Sigmoid colon (tissue), 7 donors: ENCODE measurements at places on chromosomes 3 and 15.

DNA sequence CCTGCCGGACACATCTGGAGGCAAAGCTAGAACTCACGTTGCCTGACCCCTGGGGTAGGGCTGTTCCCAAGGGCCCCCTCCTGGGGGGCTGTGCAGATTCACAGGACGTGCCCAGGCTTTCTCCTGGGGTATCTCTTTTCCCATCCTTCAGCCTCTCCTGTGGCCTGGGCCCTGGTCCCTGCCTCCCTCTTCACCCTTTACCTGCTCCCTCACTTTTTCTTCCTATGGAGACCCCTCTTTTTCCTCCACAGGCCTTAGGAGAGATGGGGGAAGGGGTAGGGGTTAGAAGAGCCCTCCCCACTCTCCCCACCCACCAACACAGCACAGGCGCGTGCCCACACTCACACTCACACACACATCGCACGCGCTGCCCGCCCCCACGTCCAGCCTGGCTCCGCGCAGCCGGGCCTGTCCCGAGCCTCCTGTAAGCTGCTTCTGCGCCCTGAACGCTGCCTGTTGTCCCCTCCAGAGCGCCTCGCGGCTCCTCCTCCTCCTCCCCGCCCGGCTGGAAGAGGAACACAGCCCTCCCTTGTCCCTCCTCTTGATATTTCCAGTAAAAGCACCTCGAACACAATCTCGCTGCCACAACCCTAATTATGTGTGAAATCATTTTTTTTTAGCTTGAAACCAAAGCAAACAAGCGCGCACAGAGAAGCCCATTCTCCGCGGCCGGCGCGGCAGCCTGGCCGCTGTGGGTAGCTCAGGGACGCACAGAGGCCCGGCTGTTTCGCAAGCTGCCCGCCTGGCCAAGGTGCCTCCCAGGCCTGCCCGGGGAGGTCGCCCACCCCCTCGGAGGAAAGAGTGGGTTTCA is 33.9 kb upstream of the ACAN start:
- DNase-seq: no peak
- peaks cover 5% of the 10 kb centered on the region for H3K27me3 ChIP-seq
- no peak overlapping the region for H3K27ac ChIP-seq
- H3K4me3 ChIP-seq: no peak overlapping the region
- H3K36me3 ChIP-seq: no peaks in the 10 kb centered on the region
- H3K4me1 ChIP-seq: no peaks in the 10 kb centered on the region

DNA sequence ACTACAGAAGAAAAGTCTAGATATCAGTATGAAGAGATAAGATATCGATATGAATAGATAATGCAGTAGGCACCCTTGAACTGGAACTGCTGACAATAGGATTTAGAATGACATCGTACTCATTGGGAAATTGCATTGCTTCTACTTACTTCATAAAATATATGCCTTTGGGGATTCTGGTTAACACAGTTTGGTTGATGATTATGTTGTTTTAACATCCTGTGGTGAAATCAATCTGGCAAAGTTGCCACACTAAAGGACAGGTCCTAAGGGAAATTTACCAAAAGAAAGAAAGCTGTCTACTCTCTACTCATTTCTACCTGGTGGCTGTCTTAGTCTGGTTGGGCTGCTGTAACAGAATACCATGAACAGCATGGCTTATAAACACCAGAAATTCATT is 417.4 kb upstream of the DPH6 start:
- no peak overlapping the region for H3K4me3 ChIP-seq
- no peaks in the 10 kb centered on the region for H3K36me3 ChIP-seq
- no peaks in the 10 kb centered on the region for H3K27me3 ChIP-seq
- no peaks in the 10 kb centered on the region for H3K4me1 ChIP-seq
- no peak overlapping the region for H3K27ac ChIP-seq

GRCh38 chr3:125386811-125387210 is 11.7 kb upstream of the ZNF148 start:
- H3K4me3 ChIP-seq: no peak overlapping the region
- H3K27me3 ChIP-seq: no peaks in the 10 kb centered on the region
- no peaks in the 10 kb centered on the region for H3K36me3 ChIP-seq
- H3K4me1 ChIP-seq: no peaks in the 10 kb centered on the region

GRCh38 chr15:76168237-76168984 is 108.6 kb downstream of the TMEM266 start:
- no peaks in the 10 kb centered on the region for H3K4me1 ChIP-seq
- no peak overlapping the region for H3K4me3 ChIP-seq
- no peaks in the 10 kb centered on the region for H3K36me3 ChIP-seq
- no peak for DNase-seq
- H3K27me3 ChIP-seq: no peaks in the 10 kb centered on the region

- H3K27ac ChIP-seq: peak overlapping the region; percentile 97
- peak overlapping the region; percentile 83 for H3K4me3 ChIP-seq
- peaks cover 24% of the 10 kb centered on the region for H3K4me1 ChIP-seq
- no peak for DNase-seq
- H3K27me3 ChIP-seq: no peaks in the 10 kb centered on the region
Measured at GRCh38 chr15:37108381-37109167, 8.2 kb upstream of the MEIS2 start.

DNA sequence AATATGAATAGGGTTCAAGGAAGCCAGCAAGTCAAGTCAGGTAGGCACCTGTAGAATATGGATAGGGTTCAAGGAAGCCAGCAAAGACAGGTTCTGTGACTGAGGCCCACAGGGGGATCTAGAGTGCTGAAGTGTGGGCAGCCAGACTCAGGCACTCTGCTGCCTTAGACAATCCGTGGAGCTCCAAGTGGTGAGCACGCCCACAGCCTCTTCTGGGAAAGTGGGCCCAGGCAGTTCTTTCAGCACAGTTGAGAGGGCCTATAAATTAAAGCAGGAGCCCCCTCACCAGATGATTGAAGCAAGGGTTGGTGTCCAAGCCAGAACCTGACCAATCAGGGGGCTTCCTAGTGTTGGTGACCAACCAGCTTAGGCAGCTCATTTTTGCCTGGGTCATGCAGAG is 51.0 kb downstream of the ANP32A start:
- DNase-seq: no peak
- no peaks in the 10 kb centered on the region for H3K36me3 ChIP-seq
- peaks cover 3% of the 10 kb centered on the region for H3K4me1 ChIP-seq
- H3K27ac ChIP-seq: no peak overlapping the region

DNA sequence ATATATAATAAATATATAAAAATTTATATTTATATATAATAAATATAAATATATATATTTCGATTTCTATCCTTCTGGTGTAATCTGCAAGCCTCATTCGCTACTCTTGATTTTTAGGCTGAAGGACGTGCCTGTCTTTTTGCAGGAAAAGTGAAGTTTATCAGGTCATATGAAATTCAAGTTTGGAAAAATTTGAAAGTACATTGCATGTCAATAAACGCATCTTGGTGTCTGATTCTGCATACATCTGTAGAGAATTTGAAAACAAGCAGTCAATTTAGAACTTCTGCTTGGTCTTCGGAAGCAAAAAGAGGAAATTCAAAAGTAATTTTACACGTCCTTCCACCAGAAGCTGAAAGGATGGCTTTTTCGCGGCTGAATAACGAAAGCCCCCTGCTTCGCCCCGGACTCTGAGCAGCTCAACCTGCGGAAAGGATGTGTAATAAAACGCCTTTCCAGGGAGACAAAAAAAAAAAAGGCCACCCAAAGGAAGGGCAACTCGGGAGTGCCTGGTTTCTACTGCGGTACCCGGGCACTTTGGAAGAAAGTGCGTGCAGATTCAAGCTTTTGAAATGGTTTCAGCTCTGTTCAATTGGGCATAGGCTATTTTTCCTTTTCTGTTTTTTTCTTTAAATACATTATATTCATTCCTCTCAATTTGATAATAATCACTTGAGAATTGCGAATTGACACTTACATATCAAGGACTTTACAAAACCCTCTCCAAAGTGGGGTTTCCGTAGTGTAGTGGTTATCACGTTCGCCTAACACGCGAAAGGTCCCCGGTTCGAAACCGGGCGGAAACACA is 1.5 kb upstream of the MYNN start:
- H3K27me3 ChIP-seq: no peaks in the 10 kb centered on the region
- peak overlapping the region; percentile 99 for H3K27ac ChIP-seq

GRCh38 chr3:195201295-195201694 is 69.7 kb downstream of the XXYLT1 start:
- H3K36me3 ChIP-seq: no peaks in the 10 kb centered on the region
- H3K4me1 ChIP-seq: peaks cover 24% of the 10 kb centered on the region
- no peak overlapping the region for H3K4me3 ChIP-seq
- DNase-seq: no peak

GRCh38 chr15:60993008-60993407 is 236.1 kb downstream of the RORA start:
- no peaks in the 10 kb centered on the region for H3K36me3 ChIP-seq
- H3K27me3 ChIP-seq: no peaks in the 10 kb centered on the region
- no peak overlapping the region for H3K4me3 ChIP-seq
- no peak overlapping the region for H3K27ac ChIP-seq

DNA sequence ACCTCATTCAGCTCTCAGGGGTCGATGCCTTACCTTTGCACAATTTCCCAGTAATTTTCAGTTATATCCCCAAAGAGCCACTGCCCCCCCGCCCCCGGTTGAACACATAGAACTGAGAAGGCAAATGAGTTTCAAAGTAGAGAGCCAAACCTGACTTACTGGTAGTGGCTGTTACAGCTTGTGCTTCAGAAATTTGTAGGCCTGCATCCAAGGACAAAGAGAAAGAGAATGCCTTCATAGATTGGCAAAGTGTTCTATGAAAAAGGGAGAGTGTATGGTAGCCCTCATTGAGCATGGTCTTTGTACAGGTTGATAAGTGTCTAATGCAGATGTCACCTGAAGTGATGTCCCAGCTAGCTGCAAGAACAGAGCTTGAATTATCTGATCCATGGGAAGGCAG is 13.9 kb downstream of the SEMA6D start:
- H3K4me3 ChIP-seq: no peak overlapping the region
- no peaks in the 10 kb centered on the region for H3K36me3 ChIP-seq
- no peak overlapping the region for H3K27ac ChIP-seq

DNA sequence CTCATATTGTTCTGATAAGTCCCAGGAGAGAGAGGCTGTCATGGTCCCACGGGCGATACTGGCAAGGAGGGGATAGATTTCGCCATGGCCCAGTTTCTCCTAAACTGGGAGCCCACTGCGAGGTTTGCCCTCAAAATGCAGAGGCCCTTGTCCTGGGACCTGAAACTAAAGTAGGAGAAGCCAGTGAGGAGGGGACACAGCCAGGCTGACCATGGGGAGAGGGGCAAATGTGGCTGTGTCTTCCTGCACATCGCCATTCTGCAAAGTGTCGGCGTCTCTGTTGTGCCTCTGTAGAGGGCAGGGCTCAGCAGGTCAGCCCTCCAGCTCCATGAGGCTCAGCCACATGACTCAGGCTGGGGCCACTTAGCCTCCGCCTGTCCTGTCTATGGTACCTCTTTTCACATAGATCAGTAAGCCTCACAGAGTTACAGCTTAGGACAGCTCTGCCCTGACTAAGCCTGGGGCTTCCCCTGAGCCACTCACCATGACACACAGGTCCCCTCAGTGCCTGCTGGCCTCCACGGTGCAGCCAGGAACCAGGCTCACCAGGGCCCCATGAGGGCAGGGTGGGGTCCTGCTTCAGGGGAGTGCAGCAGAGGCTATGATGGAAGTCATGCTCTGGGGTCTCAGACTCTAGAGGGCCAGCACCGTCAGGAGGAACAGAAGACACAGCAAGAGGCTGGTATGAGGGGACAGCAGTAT is 28.6 kb upstream of the PLXNA1 start:
- no peaks in the 10 kb centered on the region for H3K36me3 ChIP-seq
- peak; percentile 42 for DNase-seq
- H3K4me1 ChIP-seq: no peaks in the 10 kb centered on the region
- H3K27ac ChIP-seq: no peak overlapping the region

- peak; percentile 95 for DNase-seq
- H3K27ac ChIP-seq: peak within 1 kb of the TSS; percentile 96
Measured at GRCh38 chr3:48429960-48430707, at the start of gene PLXNB1. TSS of gene PLXNB1 (minus strand) at chr3:48430086. CDS start at chr3:48424611, 5,475 bp downstream.

DNA sequence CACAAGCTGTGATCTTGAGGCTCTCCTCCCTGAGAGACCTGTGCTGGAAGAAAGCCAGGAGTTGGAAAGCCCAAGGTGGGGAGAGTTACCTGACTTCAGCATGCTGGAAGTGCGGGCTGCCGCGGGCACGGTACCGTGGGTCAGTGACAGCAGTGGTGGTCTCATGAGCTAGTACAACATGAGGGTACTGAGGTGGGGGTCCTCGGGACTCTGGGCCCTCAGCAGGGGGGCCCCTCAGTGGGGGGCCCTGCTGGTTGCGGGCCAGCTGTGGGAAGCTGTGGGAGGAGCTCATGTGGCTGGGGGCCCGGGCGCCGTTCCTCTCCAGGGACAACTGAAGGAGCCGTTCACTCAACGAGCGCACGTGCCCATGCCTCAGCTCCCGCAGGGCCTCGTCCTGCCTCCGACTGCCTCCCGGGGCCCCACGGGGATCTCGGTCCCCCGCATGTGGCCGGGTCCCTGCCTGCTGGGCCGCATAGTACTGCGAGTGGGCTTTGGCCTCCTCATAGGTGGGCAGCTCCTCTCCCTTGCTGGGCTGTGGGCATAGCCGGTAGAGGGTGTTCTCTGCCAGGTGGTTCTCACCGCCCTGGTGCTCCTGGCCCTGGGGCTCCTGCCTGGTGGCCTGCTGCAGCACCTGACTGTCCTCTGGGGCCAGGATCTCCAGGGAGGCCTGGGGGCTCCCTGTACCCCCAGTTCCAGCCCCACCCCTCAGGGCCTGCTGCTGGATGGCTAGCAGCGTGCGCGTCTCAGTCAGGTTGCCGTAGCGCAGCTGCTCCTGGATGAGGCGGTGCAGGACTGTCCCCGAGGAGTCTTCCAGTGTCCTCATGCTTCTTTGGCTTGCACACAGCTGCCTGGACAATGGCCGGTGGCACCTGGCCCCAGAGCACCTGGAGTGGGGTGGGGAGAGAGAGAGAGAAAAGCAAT is 3.4 kb downstream of the AMOTL2 start:
- peaks cover 79% of the 10 kb centered on the region for H3K4me1 ChIP-seq
- H3K27me3 ChIP-seq: no peaks in the 10 kb centered on the region
- peaks cover 10% of the 10 kb centered on the region for H3K36me3 ChIP-seq
- H3K4me3 ChIP-seq: peak overlapping the region; percentile 74

- H3K36me3 ChIP-seq: no peaks in the 10 kb centered on the region
- H3K27me3 ChIP-seq: no peaks in the 10 kb centered on the region
- DNase-seq: no peak
- H3K27ac ChIP-seq: no peak overlapping the region
Measured at GRCh38 chr3:134601539-134602439, 49.0 kb downstream of the KY start.

DNA sequence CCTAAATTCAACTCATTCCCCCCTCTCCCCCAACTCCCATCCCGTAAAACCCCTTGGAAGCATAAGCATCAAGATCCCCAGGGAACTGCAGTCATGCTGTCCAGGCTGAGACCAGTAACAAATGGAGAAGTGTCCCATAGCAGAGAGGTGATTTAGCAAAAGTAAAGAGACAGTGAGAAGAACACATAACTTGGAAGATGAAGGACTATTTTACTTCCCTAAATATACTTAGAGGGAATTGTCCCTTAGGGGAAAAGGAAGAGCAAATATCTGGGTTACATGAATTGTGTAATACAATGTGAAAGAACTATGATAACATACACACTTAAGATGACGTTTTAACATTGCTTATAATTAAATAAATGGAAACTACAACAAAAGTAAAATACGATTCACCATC is 61.6 kb upstream of the LRRFIP2 start:
- no peak overlapping the region for H3K27ac ChIP-seq
- no peak overlapping the region for H3K4me3 ChIP-seq
- no peaks in the 10 kb centered on the region for H3K4me1 ChIP-seq
- no peaks in the 10 kb centered on the region for H3K27me3 ChIP-seq
- H3K36me3 ChIP-seq: no peaks in the 10 kb centered on the region
